ENCODE measurements at places on chromosomes 5 and 9. TPM values are rescaled to one million over a fixed set of nuclear protein-coding genes. Genes with fewer than 3 reads are reported as not detected.

ALDOB gene
- total RNA-seq = not detected

MLLT3 gene
- 30.8 TPM for total RNA-seq

NPR3 gene
- total RNA-seq = not detected

ENTREP1 gene
- not detected for total RNA-seq

CER1 gene
- not detected for total RNA-seq

MSX2 gene
- total RNA-seq = not detected

SAXO1 gene
- not detected for total RNA-seq

GRCh38 chr9:70589571-70590314 is 175.3 kb upstream of the KLF9 start:
- no peak overlapping the region for H3K27ac ChIP-seq
- no peaks in the 10 kb centered on the region for H3K27me3 ChIP-seq
- H3K4me1 ChIP-seq = no peaks in the 10 kb centered on the region
- H3K4me3 ChIP-seq = no peak overlapping the region
- H3K36me3 ChIP-seq = no peaks in the 10 kb centered on the region
- no peak for DNase-seq

DNA sequence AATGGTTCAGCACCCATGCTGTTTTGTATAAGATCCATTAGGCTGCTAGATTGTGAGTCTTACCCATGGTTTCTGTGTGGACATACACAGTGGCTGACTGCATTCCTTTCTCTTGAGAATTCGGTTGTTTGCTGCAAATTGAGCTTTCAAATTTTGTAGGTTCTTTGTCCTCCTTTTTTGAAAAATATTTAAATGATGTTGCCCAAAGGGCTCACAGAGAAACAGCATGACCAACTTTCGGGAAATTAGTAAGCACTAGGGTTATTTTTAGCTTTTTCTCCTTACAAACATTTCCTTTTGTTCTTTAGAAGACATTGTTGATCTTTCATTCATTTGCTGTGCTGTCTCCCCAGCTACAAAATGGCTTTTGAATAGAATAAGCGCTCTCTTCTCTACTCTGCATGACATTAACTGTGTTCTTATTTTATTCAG is 79.4 kb downstream of the NLN start:
- peaks cover 2% of the 10 kb centered on the region for H3K27me3 ChIP-seq
- H3K27ac ChIP-seq = no peak overlapping the region

GRCh38 chr5:170907758-170908157 is 45.9 kb downstream of the RANBP17 start:
- H3K27me3 ChIP-seq = no peaks in the 10 kb centered on the region
- H3K27ac ChIP-seq = no peak overlapping the region
- H3K36me3 ChIP-seq = no peaks in the 10 kb centered on the region
- H3K4me3 ChIP-seq = no peak overlapping the region
- no peaks in the 10 kb centered on the region for H3K4me1 ChIP-seq

- no peak overlapping the region for H3K4me3 ChIP-seq
- H3K27ac ChIP-seq = no peak overlapping the region
- no peaks in the 10 kb centered on the region for H3K27me3 ChIP-seq
- H3K36me3 ChIP-seq = peaks cover 22% of the 10 kb centered on the region
- H3K4me1 ChIP-seq = peaks cover 15% of the 10 kb centered on the region
These were observed 32.1 kb upstream of the RICTOR start for GRCh38 chr5:39106322-39106721.

- H3K4me1 ChIP-seq = no peaks in the 10 kb centered on the region
- H3K27me3 ChIP-seq = peaks cover 10% of the 10 kb centered on the region
- no peaks in the 10 kb centered on the region for H3K36me3 ChIP-seq
- no peak overlapping the region for H3K4me3 ChIP-seq
- no peak overlapping the region for H3K27ac ChIP-seq
These were observed 276.4 kb downstream of the MEF2C start for GRCh38 chr5:88606626-88607025.

DNA sequence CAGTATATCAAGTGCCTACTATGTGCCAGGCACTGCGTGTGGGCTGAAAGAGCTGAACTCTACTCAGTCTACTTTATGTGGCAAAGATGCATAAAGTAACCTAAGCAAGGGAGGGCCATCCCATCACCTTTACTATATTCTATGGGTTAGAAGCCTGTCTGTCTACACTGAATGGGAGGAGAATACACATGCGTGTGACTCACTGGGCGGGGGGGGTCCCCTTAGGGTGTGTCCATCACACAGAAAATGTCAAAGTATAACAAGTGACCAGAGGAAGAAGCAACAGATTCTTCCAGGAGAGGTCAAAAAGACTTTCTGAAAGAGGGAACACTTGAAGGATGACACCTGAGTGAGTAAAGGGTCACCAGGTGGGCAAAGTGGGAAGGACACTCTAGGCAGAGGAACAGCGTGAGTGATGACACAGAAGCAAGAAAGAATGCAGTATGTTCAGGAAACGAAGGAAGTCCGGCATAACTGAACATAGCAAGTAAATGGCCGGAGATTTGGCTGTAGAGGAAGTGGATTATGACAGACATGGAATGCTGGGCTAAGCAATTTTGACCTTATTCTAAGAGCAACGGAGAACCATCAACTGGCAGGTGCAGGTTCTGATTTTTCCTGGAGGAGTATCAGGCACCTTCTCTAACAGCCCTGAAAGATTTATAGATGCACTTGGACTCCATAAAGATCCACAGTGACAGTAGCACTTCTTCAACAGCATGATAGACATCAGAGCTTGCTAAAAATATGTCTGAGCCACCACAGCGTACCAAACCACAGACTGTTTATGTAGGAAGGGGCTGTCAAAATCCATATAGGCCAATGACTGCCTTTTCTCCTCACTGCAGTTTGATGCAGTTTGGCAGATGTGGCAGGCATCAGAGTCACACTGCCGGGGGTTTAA is 8.0 kb upstream of the WHRN start:
- no peak overlapping the region for H3K27ac ChIP-seq
- no peak overlapping the region for H3K4me3 ChIP-seq
- no peaks in the 10 kb centered on the region for H3K4me1 ChIP-seq
- DNase-seq = no peak

DNA sequence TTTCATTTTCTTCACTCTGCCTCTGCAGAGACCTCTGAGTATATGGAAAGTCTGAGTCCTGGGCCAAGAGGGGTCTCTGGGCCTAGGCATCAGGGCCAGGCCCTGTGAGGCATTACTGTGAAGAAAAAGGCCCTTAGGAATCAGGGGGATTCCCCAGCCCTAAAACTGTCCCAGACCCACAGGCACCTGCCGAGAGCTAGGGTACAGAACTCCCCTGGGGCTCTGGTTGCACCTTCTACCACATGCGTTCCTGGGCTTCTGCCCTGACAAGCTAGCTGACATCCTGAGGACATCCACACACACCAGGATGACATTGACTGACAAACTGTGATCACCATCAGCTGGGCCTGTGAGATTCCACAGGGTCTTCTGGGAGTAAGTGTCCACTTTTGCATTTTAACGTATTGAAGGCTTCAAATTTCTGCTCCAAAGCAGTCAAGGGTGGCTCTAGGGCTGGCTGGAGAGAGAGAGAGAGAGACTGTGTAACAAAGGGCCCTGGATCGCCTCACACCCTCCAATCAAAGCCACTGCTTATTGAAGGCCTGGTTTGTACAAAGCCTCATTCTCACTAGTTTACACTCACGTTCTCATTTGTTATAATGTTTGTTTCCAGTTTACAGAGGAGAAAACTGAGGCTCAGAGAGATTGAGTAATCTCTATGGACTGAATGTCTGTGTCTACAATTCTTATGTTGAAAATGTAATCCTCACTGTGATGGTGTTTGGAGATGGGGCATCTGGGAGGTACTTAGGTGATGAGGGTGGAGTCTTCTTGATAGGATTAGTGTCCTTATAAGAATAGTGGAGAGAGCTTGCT is 45.1 kb downstream of the TGFBI start:
- H3K27me3 ChIP-seq = peaks cover 24% of the 10 kb centered on the region
- no peaks in the 10 kb centered on the region for H3K4me1 ChIP-seq
- H3K36me3 ChIP-seq = no peaks in the 10 kb centered on the region
- no peak for DNase-seq

GRCh38 chr5:109743770-109744212 is 54.1 kb downstream of the MAN2A1 start:
- H3K4me1 ChIP-seq = peaks cover 53% of the 10 kb centered on the region
- H3K27ac ChIP-seq = no peak overlapping the region
- peaks cover 20% of the 10 kb centered on the region for H3K36me3 ChIP-seq

DNA sequence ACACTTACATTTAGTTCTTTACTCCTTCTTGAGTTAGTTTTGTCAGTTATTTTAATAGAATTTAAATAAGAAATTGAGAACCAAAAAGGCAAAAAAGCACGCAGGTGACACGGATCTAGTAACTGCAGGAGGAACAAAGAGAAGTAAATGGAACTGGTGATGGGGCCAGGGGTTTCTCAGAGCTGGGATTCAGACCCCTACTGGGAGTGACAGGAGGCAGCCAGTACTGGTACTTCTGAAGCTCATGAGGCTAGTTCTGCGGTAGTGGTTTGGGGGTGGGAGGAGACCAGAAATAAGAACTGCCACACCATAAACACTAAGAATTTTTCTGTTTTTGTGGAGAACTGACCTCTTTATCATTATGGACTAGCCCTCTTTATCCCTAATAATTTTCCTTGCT is 48.2 kb downstream of the OXCT1 start:
- H3K4me3 ChIP-seq = no peak overlapping the region
- no peak for DNase-seq
- H3K4me1 ChIP-seq = peaks cover 13% of the 10 kb centered on the region
- H3K27me3 ChIP-seq = no peaks in the 10 kb centered on the region
- no peak overlapping the region for H3K27ac ChIP-seq

GRCh38 chr5:170327168-170327567 is 29.6 kb upstream of the LCP2 start:
- no peak overlapping the region for H3K4me3 ChIP-seq
- no peak for DNase-seq
- peaks cover 9% of the 10 kb centered on the region for H3K4me1 ChIP-seq
- H3K36me3 ChIP-seq = no peaks in the 10 kb centered on the region

DNA sequence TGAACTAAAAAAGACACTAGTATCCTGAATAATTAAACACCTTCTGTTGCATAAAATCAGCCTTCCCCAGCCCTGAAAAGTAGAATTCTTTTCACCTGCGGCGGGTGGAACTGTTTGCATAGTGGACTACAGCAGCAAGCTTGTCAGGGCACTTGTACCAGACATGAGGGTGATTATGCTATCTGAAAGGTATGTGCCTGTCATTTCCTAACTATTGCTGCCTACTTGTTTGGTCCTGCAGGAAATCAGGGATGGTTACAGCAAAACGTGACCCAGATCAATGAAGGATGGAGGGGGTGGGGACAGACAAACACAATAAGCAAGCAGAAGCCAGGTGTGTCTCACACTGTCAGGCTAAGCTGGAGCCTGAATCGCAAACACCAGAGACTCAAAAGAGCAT is 385.6 kb downstream of the MLLT3 start:
- DNase-seq = no peak
- peaks cover 3% of the 10 kb centered on the region for H3K27me3 ChIP-seq
- peaks cover 35% of the 10 kb centered on the region for H3K4me1 ChIP-seq
- H3K36me3 ChIP-seq = peaks cover 2% of the 10 kb centered on the region

- H3K36me3 ChIP-seq = no peaks in the 10 kb centered on the region
- peak overlapping the region; percentile 16 for H3K27ac ChIP-seq
- H3K4me1 ChIP-seq = peaks cover 20% of the 10 kb centered on the region
These were observed 160.2 kb upstream of the TBCA start for GRCh38 chr5:77936365-77936693.

Data from activated CD4-positive, alpha-beta memory T cell treated with anti-CD3 and anti-CD28 coated beads for 36 hours (primary cell).